ENCODE measurements at places on chromosomes 1 and 21.
A peak's percentile ranks its signal among the peaks of the same experiment; 100 is the strongest.

GRCh38 chr1:226731257-226731893 is 7.7 kb downstream of the ITPKB start:
- DNase-seq = no peak

GRCh38 chr1:75992312-75992711 is 60.1 kb upstream of the ASB17 start:
- DNase-seq = no peak

DNA sequence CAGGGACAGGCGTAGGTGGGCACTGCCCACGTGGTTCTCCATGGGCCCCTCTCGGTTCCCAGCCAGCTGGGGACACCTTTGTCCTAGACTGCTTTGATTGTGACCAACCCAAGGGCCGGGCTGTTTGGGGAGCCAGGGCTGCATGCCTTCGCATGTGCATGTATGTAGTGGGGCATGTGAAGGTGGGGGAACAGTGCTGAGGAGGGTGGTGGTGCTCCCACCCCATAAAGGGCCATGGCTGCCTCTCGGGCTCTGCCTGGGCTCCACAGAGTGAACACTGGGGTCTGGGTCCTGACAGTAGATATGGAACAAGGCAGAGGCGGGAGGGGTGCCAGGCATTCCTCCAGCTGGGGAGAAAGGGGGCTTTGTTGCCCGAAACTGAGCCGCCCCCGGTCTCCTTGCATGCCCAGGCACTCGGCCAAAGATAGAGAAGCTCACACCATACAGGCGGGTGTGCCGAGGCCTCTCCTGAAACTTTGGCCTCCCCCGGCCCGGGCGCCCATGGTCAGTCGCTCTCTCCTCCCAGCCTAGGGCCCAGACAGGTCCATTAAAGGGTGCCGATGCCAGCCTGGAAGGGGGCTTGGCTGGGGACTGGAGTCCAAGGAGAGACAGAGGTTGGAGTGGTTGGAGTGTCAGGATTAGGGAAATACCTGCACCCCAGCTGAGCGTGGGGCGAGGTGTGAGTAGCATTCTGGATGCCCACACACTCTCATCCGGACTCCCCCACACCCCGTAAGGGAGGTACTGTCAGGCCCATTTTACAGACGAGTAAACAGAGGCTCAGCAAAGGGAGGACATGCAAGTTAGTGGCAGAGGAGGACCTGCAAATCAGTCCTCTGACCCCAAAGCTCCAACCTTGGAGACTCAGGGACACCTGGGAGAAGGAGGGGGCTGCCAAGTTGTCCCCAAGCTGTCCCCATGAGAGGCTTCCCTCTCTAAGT is 41.1 kb downstream of the EPHA2 start:
- no peak for DNase-seq

- DNase-seq = no peak
Observed at GRCh38 chr21:34351786-34352241, 12.0 kb upstream of the KCNE2 start.

- no peak for DNase-seq
Observed at GRCh38 chr1:113545210-113545609, 154.9 kb downstream of the MAGI3 start.

- no peak for DNase-seq
Observed at GRCh38 chr1:170731566-170732251, 67.8 kb downstream of the PRRX1 start.

- no peak for DNase-seq
Observed at GRCh38 chr1:32886828-32887414, 630 bp downstream of the HPCA start.

DNA sequence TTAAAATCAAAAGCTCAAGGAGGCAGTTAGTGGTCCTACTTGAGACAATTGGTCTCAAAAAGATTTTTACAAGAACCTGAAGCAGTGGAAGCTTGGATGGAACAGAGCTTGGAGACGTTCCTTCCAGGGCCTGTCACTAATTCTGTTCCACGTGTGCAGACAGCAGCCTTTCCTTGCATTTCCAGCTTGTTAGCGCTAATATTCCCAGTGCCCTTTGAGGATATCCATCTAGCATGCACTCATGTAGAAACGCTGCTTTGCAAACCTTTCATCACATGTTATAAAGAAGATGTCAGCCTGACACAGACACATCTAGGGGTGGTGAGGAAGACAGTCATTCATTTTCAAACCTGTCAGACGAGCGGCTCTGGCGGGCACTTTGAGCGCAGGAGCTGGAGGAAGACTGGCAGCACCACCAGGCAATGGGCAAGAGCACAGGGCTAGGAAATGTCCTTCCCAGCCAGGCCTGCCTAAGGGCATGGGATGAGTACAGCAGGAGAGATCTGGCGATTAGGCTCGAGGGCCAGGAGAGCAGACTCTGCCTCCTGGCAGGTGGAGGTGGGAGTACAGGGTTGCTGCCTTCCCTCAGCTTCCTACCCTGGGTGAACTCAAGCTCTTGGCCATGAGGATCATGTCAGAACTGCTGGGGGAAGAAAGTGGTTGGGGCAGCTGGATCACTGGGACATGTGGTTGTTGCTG is 55.5 kb downstream of the CASQ2 start:
- DNase-seq = no peak

GRCh38 chr1:211935448-211935970 is 99.8 kb downstream of the INTS7 start:
- no peak for DNase-seq

DNA sequence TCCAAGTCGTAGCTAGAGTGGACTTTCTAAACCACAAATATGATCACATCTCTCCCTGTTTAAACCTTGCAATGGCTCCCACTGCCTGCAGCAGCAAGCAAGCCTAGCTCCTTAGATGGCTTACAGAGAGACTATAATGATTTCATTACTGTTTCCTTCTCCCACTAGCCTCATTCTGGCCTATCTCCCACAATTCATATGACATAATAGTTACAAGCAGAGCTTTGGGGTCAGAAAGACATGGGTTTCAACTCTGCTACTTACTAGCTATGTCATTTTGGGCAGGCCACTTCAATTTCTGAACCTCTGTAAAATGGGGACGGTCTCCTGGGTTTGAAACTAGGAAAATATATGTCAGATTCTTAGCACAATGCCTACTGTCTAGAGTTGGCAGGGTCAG is 143.3 kb downstream of the TRABD2B start:
- DNase-seq = no peak

DNA sequence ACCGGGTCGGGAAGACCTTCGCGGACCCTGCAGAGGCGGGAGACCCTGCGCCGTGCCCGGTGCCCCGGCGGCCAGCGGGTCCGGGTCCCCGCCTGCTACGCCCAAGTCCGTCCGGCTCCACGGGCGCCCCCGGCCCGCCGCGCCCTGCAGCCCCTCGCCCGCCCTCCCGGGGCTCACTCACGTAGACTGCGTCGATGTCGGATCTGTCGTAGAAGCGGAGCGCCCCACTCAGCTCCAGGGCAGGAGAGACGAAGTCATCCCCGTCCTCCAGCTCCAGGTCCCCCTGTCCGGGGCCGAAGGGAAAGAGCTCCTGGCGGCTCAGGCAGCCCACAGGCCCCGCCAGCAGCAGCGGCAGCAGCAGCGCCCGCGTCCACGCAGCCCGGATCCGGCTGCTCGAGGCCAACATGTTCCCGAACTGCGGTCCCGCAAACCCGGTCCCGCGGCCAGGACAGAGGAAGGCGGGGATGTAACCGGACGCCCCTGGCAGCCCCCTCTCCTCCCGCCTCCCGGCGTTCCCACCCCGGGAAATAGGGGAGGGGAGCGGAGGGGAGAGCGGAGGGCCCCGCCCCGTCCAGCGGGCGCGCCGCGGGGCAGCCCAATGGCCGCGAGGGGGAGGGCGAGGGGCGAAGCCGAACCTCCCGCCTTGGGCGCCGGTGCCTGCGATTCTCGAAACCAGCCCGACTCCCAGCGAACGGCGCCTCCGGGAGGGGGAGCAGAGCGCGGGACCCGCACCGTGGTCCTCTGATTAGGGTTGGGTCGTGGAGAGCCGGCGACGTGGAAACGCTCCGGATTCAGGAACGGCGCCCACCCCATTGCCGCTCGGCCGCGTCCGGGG is at the start of gene NID1:
Gene NID1 (minus strand): TSS at position 417 of the 835 bp plus-strand sequence. CDS start 11 bp downstream, at position 406.
- DNase-seq = peak; percentile 59

- DNase-seq = no peak
Observed at GRCh38 chr21:36147911-36148310, 8.7 kb upstream of the DOP1B start.

GRCh38 chr1:51316846-51317120 is 13.6 kb downstream of the TTC39A start:
- no peak for DNase-seq

- no peak for DNase-seq
Observed at GRCh38 chr21:19609611-19610010, 1206.0 kb upstream of the TMPRSS15 start.

- no peak for DNase-seq
Observed at GRCh38 chr1:230820568-230820967, 47.8 kb downstream of the C1orf198 start.

GRCh38 chr1:216183454-216183853 is 239.8 kb downstream of the USH2A start:
- no peak for DNase-seq

DNA sequence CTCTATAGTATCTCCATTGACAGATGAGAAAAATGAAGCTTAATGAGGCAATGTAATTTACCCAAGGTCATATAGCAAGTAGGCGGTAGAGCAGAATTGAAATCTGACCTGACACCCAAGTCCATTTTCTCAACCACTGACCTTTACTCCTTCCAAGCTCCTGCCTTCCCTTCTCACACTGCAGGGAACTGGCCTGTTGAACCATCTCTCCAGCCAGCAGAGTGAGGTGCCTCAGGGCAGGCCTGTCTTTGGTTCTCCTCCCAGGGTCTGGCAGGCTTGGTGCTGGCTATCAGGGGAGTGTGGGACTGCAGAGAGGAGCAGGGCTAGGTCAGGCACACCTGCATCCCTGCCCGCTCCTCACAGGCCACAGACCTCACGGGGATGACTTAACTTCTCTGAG is 126.8 kb downstream of the BEND5 start:
- no peak for DNase-seq

DNA sequence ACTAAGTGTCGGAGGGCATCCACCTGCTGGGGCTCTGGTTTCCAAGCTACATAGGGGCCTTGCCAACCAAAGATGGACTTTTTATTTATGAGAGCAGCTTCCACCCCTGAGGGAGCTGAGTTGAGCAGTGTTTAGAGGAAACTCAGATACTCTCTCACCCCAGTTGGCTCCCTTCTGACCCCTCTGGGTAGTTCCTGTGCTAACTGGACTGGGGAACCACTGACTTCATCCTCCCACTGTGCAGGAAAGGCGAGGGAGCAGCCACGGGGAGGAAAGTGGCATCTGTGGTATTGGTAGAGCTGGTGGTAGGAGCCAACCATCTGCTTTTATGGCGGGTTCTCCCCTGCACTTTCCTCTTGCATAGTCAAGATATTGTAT is 70.4 kb downstream of the MPZL1 start:
- no peak for DNase-seq

GRCh38 chr1:23645338-23645737 is 46.3 kb upstream of the RPL11 start:
- no peak for DNase-seq

DNA sequence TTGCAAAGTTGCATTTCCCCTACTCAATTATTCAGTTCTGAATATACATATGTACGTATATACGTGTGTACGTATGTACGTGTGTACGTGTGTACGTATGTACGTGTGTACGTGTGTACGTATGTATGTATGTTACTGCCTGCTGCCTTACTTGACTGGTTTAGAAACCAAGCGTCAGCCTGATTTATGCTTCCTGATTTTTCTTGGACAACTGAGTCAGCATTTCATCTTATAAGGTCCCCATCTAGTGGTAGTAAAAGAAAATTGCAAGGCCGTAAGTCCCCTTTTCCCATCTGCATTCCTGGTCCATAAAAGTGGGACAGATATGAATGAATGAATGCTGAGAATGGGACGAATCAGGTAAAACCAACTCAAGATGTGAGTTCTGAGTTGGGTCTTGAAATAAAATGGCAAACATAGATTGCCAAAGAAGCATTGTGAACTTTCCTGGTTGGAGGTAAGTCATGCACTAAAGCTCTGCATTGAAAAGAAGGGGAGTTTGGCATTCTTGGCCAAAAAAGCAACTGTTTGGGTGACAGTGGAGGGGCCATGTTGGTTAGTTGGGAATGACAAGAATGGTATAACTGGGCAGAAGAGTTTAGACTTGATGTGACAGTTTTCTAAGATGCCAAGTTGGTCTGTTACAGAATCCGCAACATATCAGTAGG is 76.4 kb upstream of the DNAH14 start:
- no peak for DNase-seq

DNA sequence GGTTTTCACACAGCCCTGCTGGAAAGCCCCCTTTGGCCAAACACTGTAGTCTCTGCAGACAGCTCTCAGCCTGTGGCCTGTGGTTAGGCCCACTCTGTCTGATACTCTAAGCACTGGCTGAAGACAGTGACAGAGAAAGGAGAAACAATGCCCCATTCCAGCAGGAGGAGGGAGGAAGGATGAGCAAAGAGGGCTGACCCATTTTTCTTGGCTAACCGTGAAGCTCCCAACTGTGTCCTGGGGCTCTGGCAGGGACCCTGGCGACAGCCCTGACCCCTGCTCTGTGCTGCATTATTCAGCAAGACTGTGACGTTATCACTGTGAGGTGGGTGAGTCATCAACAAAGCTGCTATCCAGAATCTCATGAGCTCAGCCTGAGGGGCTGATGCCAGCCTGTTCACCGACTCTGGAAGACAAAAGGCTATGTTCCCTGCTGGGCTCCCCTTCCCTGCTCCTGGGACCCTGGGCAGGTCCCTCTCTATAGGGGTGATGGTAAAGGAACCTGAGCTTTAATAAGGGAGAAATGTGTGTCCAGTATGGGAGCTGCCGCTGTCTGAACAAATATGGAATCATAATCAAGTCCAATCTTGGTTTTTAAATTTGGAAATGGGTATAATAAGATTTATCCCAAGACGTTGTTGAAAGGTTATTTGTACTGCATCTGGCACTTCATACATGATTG is 107.0 kb downstream of the RHOU start:
- no peak for DNase-seq

DNA sequence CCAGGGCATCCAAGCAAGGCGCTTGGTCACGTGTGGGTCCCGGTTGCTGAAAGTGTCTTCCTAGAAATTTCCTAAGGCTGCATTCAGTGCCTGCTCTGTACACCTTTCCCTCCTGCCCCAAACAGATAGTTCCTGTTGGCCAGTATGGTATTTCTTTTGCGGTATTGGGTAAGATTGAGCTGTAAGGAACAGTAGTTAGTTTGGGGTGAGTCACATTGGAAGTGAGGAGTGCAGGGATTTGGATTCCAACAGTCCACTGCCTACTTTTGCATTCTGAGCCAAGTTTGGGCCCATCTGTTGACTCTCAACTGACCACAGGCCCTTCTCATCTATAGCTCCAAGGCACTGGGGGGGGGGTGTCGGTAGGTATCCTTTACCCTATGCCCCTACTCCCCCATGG is 83.4 kb downstream of the MAP3K21 start:
- no peak for DNase-seq

- DNase-seq = no peak
Observed at GRCh38 chr1:201469645-201470074, 672 bp upstream of the PHLDA3 start.

GRCh38 chr1:209368864-209369598 is 214.5 kb upstream of the CAMK1G start:
- DNase-seq = peak; percentile 81

- DNase-seq = no peak
Observed at GRCh38 chr1:102842606-102843005, 265.7 kb downstream of the COL11A1 start.

GRCh38 chr1:3674100-3675094 is 22.1 kb downstream of the TP73 start:
- DNase-seq = no peak
